ENCODE measurements at places on chromosomes 5 and 9.

DNA sequence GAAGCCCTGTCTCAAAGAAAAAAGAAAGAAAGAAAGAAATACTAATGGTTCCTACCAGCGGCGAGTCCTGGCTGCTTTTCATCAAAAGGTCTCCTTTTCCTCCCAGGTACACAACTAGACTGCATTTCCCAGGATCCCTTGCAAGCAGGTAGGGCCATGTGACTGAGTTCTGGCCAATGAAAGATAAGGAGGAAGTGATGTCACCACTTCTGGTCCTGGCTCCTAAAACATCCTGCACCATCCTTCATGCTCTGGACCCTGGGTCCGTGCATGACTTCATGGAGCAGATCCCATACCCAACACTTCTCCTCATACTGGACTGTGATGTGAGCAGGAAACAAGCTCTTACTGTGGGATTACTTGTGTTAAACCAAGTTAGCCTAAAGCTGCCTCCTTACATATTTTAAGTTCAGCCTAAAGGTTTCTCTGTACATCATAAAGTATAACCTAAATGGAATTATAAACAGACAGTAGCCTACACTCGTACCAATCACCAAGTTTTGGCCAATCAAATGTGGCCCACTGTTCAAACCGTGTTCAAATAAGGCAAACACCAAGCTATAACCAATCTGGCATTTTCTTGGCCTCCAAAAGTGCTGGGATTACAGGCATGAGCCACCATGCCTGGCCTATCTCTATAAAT, 30.2 kb upstream of the FUBP3 start:
- no peak for DNase-seq

DNA sequence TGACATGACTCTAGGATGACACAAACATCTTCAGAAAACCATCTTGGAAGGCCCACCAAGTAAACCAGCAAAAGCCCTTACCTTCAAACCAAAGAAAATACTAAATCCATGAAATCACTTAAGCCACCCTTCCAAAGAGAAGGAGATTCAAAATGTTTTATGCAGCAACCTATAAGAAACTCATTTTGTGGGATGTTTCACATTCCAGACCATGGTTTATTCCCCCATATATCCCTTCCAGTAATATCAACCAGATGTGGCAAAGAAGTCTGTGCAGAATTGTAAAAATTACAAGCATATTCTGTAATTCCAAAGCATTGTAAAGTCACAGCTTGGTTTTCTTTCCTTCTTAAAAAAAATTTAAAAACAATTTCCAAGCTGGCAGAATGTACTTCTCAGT, 117.4 kb downstream of the SLIT3 start:
- DNase-seq, result no peak

GRCh38 chr9:6449645-6450044, 36.6 kb downstream of the UHRF2 start:
- peak; percentile 7 for DNase-seq

GRCh38 chr9:33182519-33182918, 15.4 kb upstream of the B4GALT1 start:
- DNase-seq, result no peak

DNA sequence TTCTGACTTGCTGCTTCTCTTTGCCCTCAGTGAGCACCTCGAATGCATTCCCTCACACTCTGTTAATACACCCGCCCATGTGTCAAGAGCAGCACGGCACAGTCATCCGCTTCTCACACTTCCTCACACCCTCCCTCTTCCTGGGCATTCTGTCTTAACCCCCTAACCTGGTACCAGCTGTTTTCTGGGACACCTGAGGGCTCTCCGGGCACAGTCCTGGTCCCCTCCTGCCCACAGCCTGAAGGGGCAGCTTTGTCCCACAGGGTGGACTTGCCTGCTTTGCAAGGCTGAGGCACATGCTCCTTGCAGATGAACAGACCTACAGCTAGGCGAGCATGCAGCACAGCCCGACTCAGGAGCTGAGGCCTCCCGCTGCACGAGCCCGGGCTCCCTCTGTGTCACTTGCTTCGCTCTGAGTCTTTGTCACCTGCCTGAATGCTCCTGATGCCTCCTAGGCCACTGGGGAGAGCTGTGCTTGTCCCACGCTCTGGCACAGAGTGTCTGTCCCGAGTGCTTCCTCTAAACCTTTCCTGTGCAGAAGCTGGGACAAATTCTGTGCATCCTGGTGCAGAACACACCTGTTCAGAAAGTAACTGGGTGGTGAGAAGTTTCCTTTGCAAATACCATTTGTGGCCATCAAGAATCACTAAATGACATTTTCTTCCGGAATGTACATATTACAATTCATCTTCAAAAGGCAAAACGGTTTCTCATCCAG, 47.8 kb downstream of the AHRR start:
- no peak for DNase-seq

- DNase-seq, result no peak
Observed at GRCh38 chr9:111632060-111632459, 926 bp downstream of the DNAJC25 start.

DNA sequence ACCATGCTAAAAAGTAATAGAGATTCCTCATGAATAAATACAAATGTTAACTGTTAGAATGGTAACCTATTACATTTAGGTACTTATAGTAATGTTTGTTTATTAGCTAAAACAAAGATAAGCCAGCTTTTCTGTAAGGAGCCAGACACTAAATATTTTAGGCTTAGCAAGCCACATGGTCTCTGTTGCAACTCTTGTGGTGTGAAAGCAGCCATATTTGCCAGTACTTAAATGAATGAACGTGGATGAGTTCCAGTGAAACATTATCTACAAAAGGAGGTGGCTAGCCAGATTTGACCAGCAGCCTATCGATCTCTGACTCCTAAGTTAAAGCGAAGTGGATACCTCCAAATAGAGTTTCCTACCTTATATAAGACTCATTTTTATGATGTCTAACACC, 331.6 kb downstream of the CDH12 start:
- no peak for DNase-seq

DNA sequence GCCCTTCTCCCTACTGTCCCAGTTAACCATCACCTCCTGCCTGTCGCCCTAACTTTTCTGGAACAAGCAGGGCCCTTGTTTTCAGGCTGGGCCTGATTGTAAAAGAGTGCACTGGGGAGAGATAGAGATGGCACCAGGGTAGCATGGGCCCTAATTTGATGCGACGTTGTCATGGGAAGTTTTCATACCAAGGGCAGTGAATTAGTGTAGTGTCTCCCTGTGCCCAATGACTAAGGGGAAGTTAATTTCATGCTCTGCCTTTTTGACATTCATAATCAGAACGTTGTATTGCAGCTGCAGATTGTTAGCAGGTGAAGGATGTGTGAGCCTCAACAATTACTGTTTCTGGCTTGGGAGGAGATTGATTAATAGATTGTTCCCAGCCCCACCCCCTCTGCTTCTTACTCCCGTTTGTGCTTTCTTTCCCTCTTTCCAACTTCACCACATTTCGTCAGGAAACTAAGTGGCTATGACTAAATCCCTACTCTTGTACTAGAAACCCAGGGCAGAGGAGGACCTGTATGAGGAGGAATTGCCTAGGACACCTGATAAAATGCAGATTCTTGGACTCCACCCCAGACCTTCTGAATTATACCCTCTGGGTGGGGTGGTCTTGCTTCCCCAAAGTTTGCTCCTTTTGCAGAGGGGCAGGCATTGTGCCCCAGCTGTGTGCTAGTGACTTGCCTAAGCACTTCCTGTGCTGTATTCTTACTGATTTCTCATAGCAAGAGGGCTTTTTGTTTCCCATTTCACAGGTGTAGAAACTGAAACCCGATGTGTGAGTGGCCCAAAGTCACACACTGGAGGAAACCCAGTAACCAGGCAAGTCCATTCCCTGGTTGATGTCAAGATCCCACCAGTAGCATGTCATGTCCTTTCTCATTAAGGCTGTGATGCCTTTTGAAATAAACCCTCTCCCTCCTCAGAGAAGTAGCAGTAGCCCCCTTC, 56.3 kb downstream of the DAB2IP start:
- DNase-seq, result no peak

DNA sequence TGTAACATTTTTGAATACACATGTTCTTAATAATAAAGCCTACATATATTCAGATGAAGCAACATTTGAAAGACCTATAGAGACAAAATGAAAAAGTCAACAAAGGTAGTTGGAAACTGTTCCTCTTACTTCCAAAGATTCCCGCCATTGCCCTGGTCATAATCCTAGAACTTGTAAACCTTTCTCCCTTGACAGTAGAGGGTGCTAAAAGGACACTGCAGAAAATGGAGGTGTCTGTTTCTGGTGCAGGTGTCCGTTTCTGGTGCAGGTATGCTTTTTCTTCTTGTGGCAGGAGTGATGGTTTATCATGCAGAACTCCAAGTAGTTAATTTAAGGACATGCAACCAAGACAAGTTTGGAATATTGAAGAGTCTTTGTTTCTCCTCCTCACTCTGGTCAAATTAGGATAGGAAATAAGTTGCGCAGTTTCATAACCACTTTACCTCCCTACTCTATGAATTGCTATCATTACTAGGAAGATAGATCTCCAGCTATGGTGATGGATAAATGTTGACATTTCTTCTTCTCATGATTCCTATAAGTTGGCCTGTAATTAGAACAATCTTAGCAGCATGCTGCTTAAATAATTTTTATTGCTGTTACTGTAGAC, 56.0 kb upstream of the FAM174A start:
- DNase-seq, result peak; percentile 58

GRCh38 chr5:100904259-100904861, 1.3 kb upstream of the ST8SIA4 start:
- no peak for DNase-seq

DNA sequence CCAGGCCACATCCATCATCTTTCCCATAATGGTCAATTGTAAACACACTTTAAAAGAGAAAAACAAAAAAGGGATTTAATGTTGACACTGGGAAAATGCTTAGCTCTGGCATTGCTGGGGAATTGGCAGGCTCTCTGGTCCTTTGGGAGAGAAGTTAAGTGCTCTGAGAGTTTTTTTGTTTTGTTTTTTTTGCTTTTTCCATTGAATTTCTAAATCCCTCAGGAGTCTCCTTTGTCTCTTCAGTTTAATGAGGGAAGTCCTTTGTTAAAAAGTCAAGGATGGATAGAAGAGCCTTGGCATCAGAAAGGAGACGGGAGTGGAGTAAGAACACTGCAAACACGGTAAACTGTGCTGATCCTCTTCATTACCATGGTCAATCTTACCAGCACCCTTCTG, 7.1 kb upstream of the HAND1 start:
- no peak for DNase-seq

DNA sequence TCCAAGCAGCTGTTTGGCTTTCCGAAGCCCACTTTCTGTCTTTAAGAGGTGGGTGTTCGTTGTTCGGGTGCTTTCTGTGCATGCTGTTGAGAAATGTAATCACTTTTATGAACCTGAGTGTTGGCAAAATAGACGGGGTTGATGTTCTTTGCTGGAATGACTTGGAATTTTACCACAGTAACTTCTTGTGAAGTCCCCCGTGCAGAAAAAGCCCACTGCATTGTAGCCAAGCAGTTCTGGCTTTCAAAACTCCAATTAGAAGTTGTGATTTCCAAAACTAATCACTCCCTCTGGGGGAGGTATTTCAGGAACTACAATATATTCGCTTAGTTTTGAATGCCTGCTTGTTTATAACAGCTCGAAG, 111.1 kb downstream of the PAM start:
- no peak for DNase-seq

GRCh38 chr9:15277400-15278090, 29.5 kb downstream of the TTC39B start:
- no peak for DNase-seq

- no peak for DNase-seq
Observed at GRCh38 chr5:91443023-91443422, 59.9 kb upstream of the ARRDC3 start.

DNA sequence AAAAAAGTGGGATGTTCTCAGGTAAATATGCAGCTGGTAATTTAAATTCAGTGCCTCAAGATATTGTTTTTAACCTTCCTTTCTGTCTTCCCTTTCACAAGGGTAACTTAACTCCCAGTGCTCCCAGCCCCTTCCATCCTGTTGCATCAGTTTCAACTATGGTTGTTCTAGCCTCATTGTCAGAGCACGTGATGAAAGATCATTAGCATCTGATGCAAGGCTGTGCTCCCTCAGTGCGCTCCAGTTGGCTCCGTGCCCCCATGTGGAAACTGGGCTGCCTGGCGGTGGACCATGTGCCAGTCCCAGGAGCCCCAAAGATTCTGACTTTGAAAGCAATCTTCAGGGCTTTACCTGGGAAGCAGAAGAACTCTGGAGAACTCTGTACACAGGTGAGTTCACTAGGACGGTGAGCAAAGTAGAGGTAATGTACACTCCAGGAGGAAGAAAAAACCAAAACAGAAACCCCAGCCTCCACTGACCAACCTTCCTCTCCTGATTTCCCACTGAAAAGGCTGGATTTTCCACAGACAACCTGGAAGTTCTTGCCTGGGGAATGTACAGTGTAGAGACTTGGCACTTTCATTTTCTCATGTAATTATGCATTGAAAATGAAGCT, 96.9 kb downstream of the SLC1A3 start:
- no peak for DNase-seq

DNA sequence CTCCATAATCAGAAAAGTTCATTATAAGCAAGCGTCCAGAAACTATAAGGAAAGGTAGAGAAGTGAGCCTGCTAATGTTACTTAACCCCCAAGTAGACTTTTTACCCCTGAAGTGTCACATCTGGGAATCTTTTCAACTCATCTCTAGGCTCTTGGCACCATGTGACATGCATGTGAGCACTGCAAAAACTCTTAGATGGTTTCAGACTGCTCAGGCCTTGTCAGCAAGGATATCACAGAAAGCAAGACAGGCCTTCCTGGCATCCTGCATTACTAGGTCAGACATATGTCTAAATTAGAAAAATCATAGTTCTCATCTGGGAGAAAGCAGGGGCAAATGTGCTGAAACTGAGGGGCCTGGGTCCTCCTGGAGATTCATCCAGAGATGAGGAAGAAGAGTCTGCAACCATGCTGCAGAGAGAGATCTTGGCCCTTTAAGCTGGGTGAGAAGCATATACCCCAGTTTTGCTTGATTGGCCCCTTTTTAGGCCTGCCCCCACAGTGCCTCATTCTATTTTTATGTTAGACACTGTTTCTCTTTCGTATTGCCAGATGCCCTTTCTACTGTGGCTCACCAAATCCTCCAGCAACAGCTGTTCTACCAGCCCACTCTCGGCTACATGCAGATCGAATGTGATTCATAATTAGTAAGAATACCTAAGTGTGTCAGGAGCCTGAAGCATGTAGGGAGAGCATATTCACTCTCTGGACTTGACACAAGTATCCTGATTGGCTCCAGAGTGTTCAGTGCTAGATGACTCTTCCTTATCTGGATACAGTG, 19.0 kb downstream of the TMEM8B start:
- DNase-seq, result no peak

- no peak for DNase-seq
Observed at GRCh38 chr5:88660264-88660946, 222.6 kb downstream of the MEF2C start.

- DNase-seq, result no peak
Observed at GRCh38 chr9:126378761-126379160, 52.1 kb downstream of the MVB12B start.

GRCh38 chr5:100551183-100551582, 16.0 kb downstream of the FAM174A start:
- DNase-seq, result no peak

GRCh38 chr9:116686693-116687073, 422 bp upstream of the TRIM32 start:
- no peak for DNase-seq

GRCh38 chr9:133592731-133593409, 16.3 kb downstream of the FAM163B start:
- no peak for DNase-seq
